ENCODE measurements at places on chromosomes 2 and 18.

DNA sequence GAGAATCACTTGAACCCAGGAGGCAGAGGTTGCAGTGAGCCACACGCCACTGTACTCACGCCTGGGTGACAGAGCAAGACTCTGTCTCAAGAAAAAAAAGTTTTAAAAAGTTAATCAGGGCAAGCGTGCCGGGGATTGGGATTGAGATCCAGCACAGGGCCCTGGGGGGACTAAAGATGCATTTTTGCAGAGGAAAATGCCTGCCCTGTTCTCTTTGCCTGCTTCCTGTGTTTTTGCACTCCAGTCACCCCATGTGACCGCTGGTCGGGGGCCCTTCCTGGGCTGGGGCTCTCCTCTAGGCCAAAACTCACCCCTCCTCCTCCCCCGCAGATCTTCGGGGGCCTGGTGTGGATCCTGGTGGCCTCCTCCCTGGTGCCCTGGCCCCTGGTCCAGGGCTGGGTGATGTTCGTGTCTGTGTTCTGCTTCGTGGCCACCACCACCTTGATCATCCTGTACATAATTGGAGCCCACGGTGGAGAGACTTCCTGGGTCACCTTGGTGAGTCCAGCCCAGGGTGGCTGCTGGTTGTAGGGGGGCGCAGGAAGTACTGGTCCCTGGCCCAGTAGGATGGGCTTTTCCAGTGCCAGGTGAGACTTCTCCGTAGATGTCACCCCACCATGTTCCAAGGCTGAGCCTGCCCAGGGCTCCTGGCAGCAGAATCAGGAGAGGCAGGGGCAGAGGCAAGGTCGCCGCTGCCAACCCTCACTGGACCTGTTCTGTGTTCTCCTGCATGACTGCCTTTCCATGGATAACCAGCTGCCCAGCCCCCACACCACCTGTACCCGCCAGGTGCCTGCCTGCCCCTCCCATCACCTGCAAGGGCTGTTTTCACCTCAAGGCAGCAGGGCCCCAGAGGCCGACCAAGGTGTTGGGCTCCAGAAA is 22.4 kb downstream of the MAL start:
- DNase-seq, result no peak

- DNase-seq, result no peak
Observed at GRCh38 chr18:26503382-26503781, 45.0 kb downstream of the KCTD1 start.

DNA sequence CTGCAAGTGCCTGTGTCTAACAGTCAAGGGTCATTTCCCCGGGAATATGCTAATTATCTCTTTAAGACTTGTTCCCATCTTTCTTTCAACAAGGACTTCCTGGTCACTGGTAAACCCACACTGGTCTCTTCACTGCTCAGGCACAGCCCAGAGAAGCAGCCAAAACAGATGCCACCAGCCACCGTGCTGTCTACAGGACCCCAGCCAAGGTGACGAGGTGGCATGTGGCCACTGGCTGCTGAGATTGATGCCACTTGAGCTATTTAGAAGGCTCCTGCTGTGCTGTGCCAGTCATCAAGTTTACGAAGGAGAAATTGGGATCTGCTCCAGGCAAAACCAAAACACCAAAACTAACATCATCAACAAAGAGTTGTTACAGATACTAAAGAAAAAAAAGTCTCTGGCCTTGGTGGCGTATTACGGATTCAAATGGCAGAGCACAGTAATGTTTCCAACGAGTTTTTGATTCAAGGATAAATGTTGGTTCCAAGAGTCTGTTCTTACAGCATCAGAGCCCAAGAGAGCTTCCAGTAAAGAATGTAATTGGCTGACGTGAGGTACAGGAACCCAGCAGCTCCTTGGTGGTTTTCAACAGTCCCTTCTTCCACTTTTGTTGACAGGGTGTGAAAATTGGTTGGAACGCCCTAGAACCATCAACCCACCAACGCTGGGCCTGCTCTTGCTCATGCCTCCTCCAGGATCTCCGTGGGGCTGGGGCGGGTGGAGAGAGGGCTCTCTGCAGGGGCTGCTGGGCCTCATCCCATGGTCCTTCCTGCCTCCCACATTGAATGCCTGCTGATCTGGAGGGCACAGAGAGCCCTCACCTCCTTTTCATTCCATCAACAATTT is 63.7 kb upstream of the ZCCHC2 start:
- DNase-seq, result no peak

- DNase-seq, result no peak
Observed at GRCh38 chr18:79506191-79507075, 110.7 kb downstream of the NFATC1 start.

DNA sequence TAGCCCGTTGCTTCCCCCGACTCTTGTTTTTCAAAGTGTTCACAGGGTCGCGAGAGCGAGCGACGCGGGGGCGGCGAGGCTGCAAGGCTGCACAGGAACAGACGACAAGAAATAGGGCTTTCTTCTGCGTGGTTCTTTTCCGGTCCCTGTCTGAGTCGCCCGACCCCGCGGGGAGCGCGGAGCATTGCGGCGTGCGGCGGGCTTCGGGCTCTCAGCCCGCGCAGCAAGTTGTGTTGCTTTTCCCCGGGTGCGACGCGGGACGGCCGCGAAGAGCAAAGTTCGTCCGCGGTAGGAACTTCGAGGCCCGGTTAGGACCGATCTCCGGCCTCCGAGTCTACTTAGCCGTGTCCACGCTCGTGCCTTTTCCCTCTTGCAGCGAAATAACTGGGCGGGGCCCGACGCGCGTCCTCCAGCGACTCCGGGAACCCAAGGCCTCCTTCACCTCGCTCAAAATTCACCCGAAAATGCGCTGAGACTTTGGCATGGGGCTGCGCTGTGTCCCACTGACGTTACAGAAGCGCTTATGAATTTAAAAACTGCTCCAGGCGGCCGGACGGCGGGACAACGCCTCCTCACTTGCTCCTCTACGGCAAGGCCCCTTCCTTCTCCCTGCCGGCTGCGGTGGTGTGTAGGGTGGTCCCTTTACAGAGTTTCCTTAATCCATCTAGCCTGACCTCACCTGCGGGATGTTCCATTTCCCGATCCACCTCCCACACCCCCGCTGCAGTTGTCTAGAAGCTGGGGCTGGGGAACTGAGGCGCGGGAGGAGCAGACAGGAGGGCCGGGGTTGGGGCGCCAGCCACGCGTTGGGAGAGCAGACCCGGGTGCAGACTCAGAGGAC is 1.5 kb upstream of the BCL2L11 start:
- DNase-seq, result no peak

- no peak for DNase-seq
Observed at GRCh38 chr18:35573531-35573930, 8.0 kb upstream of the GALNT1 start.

GRCh38 chr2:66273933-66274490 is 160.9 kb upstream of the MEIS1 start:
- DNase-seq, result no peak

- no peak for DNase-seq
Observed at GRCh38 chr2:60230037-60230436, 323.4 kb downstream of the BCL11A start.

DNA sequence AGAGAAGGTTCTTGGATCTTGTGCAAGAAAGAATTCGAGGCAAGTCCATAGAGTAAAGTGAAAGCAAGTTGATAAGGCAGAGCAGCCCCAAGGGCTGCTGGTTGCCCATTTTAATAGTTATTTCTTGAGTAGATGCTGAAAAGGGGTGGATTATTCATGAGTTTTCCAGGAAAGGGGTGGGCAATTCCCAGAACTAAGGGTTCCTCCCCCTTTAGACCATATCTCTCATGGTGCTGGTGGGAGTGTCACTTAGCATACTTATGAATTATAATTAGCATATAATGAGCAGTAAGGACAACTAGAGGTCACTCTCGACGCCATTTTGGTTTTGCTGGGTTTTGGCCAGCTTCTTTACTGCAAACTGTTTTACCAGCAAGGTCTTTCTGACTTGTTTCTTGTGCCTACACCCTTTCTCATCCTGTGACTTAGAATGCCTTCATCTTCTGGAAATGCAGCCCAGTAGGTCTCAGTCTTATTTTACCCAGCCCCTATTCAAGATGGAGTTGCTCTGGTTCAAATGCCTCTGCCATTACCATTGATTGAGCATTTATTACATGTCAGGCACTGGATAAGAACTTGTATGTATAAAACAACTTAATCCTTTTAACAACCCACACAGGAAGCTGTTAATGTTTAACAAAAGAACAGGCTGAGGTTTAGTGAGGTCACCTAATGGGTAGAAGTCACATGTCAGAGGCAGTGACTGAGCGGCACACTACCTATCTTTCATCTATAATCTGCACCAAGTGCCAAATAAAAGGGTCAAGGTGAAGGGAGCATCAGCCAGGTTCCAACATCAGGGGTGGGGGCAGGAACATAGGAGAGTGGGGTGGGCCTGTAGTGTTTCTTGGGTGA is 250.9 kb downstream of the ICOS start:
- DNase-seq, result no peak

- no peak for DNase-seq
Observed at GRCh38 chr2:106274668-106275067, 80.6 kb upstream of the UXS1 start.

- DNase-seq, result no peak
Observed at GRCh38 chr2:30219886-30220875, 11.2 kb upstream of the LBH start.

DNA sequence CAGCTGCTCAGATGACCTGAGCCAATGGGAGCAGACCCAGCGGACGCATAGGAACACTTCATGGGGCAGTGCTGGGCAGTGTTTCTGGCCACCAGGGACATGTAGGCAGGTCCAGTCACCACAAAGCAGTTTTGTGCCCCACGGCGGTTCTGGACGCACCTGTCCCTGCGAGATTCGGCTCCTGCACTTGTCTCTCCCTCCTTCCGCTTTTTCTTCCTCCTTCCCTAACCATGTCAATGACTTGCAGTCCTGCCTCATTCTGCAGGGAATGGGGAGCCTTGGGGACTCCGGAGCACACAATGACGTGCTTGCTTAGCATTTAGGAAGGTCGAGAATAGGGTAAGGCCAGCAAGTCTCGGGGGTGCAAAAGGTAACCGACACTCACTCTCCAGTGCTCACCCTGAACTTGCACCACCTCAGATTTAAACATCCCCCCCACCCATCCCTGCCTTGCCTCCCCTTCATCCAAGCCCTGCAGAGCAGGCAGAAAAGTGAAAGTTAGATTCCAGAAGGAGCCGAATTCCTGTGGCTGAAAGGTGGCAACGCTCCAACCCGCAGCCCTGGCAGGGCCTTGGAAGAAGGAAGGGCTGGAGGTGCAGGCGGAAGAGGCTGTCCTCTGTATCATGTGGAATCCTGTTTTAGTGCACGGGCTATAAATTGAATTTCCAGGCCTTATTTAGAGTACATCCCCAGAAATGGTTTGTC is 40.5 kb upstream of the ATG16L1 start:
- DNase-seq, result peak; percentile 60

GRCh38 chr18:2985628-2986027 is 27.3 kb downstream of the LPIN2 start:
- DNase-seq, result no peak

- no peak for DNase-seq
Observed at GRCh38 chr2:168731616-168732015, 70.8 kb upstream of the NOSTRIN start.

GRCh38 chr2:24374301-24374700 is 14.0 kb upstream of the ITSN2 start:
- DNase-seq, result no peak

GRCh38 chr2:6777626-6778025 is 88.1 kb downstream of the CMPK2 start:
- no peak for DNase-seq

GRCh38 chr2:111239107-111239506 is 118.4 kb downstream of the BCL2L11 start:
- DNase-seq, result no peak

DNA sequence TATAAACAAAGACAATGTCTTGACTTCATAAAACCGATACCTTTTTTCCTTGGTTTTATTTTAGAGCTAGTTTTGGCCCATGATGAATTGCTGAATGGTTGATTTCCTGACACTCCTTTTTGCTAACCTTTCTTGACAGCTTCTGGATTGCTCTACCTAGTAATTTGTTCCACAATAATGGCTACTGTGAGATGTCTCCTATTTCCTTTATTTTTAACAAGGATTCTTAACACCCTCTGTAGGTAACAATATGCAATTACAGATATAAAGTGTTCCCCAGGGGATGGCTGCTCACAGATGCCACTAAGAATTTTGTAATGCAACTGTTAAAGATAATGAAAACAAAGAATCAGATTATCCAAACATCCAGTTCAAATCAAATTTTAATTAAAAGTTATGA is 100.8 kb upstream of the ATP5MC3 start:
- no peak for DNase-seq

DNA sequence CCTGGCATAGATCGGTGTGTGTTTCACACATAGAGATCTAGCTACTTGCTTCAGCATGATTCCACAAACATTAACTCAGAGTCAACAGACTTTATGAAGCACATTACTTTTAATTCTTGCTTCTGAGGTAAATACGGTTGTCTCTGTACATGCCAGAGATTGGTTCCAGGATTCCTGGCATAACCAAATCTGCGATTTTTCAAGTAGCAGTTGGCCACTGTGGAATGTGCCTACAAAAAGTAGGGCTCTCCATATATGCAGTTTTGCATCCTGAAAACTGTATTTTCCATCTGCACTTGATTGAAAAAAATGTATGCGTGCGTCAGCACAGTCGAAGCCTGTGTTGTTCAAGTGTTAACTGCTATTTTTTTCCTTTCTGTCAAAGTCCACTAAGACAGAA is 85.0 kb downstream of the ZAP70 start:
- no peak for DNase-seq

GRCh38 chr2:172791953-172792352 is 56.3 kb downstream of the RAPGEF4 start:
- no peak for DNase-seq

- DNase-seq, result no peak
Observed at GRCh38 chr2:66525606-66526005, 90.7 kb downstream of the MEIS1 start.

- no peak for DNase-seq
Observed at GRCh38 chr18:4242431-4243161, 212.5 kb downstream of the DLGAP1 start.

DNA sequence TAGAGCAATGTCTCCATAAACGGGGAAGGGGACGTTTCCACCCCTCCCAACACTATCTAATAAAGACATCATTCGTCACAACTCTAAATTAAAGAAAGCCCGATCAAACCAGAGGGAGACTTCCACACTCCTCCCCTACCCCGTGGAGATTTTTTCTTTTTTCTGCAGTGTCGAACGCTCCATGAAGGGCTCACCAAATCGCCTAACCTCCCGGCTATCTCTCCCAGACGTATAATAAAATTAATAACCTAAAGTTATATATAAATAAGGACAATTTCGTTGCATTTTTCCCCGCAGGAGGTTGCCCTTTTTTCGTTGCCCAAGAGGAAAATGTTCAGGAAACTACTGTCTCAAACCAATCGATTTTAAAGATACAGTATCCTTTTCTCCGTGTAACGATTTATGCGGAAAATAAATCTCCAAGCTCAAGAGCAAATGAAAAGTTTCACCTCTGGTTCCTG is 2.4 kb downstream of the EVX2 start:
- no peak for DNase-seq

- no peak for DNase-seq
Observed at GRCh38 chr2:28558918-28559317, 63.1 kb downstream of the PLB1 start.

Measured in epithelial cell of prostate (primary cell).